ENCODE measurements at places on chromosomes 11 and 22.

DNA sequence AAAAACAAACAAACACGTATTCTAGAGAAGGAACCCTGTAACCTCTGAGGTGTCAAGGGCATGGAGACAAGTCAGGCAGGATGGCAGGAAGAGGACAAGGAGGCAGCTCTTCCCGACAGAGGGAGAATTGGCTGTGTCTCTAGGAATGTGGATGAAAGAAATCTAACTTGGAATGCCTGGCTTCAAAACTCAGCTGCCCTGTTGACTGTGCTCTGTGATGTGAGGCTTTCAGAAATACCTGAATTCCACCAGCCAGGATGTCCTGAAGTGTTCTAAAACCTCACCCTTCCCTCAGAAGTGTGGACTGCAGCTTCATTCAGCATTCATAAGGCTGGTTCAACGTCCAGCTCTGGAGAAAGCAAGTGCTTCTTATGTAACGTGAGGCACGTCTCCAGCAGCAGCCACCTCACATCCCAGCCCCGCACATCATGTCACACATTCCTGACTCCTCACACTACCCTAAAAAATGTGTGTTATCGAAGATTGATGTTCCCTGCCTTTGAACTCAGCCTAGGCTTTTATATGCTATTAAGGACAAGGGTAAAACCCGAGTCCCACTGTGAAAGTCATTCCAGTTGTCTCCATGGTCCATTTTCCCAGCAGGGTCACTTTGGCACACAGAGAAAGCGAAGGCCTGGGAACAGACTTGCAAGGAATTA is 398.9 kb downstream of the ETS1 start:
- no peak for DNase-seq

- no peak for DNase-seq
These were observed 1526.3 kb downstream of the BRD1 start for GRCh38 chr22:48301421-48301820.

GRCh38 chr11:10356161-10356560 is 51.3 kb downstream of the ADM start:
- DNase-seq, result no peak

DNA sequence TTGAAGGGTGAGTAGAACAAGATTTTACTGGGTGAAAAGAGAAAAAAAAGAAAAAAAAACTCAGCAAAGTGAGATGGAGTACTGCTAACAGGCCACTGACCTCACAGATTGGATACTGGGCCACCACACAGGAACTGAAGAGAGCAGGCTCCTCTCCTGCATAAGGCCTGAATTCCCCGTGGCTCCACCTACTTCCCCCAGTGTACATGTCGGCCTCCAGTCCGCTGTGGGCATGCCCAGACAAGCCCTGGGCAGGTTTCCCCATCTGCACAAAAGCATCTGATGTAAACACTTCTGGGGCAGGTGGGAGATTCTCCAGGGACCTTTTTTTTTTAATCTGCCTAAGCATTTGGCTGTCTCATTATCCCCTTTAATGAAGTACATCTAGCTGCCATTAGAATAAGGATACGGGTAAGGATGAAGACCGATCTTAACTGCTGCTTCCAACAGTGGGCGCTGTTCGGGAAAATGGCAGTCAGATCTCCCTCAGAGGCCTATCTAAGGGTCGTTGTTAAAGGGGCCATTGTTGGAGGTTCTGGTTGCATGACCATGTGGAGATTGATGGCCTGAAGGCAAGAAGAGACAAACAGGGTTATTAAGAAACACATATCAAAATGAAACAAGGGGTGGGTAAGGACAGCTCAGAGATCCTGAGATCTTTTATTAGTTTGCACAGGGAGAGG is 48.5 kb downstream of the MS4A13 start:
- DNase-seq, result no peak

- no peak for DNase-seq
These were observed 328.0 kb downstream of the MN1 start for GRCh38 chr22:27473533-27473932.

GRCh38 chr11:46888636-46889035 is 29.7 kb downstream of the LRP4 start:
- no peak for DNase-seq

DNA sequence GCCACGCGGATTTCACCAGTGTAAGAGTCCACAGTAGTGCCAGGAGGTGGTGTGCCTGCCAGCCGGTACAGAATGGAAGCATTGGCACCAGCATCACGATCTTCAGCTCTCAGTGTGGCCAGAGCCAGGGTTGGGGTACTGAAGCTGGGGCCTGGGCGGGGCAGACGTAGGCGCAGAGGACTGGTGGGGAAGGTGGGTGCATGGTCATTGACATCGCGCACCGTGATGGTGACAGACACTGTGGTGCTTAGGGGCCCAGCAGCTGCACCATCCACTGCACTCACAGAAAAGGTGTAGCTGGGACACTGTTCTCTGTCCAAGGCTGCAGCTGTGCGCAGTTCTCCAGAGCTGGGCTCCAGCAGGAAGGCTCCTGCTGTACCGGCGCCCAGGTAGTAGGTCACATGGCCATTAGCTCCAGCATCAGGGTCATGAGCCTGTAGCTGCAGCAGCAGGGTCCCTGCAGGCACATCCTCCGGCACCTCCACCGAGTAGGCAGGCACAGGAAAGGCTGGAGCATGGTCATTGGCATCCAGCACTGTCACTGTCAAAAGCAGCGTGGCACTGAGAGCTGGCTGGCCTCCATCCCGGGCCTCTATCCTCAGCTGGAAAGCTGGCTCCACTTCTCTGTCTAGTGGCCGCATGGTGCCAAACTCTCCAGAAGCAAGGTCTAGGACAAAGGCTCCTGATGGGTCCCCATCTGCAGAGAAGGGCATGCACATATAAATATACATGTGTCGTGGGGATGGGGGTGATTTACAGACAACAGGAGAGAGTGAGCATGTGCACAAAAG is 7.9 kb upstream of the TPP1 start:
- DNase-seq, result no peak

DNA sequence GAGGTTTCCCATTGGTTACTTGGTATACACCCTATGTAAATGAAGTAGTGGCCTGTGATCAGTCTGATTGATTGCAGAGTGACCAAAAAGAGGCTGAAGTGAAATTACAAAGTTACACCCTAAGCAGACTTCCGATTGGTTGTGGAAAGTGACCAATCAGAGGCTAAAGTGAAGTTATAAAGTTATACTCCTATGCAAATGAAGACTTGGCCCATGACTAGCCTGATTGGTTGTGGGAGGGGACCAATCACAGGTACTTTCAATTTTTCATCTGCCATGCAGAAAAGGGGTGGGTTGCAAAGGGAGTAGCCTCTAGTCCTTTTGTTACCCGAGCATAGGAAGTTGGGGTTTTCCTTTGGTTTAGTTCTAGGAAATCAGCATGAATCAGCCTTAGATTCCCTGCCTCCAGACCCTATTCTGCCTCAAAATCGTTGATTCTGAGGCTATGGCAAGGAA is 18.1 kb upstream of the CSTF3 start:
- DNase-seq, result no peak

DNA sequence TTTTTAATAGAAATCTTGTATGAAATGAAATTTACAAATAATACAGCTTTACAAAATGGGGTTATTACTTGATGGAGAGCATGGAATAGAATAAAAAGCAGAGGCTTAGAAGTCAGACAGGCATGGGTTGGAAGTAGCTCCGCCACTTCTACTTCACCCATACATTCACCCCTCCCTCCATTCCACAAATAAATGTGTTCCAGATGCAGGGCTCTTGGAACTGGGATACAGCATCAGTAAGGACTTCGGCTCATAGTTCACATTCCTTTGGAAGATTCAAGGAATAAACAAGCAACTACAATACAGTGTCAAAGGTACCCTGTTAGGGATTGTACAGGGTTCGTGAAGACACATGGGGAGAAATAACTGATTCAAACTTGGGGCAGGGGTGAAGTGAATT is 156.8 kb downstream of the WNT11 start:
- DNase-seq, result no peak

DNA sequence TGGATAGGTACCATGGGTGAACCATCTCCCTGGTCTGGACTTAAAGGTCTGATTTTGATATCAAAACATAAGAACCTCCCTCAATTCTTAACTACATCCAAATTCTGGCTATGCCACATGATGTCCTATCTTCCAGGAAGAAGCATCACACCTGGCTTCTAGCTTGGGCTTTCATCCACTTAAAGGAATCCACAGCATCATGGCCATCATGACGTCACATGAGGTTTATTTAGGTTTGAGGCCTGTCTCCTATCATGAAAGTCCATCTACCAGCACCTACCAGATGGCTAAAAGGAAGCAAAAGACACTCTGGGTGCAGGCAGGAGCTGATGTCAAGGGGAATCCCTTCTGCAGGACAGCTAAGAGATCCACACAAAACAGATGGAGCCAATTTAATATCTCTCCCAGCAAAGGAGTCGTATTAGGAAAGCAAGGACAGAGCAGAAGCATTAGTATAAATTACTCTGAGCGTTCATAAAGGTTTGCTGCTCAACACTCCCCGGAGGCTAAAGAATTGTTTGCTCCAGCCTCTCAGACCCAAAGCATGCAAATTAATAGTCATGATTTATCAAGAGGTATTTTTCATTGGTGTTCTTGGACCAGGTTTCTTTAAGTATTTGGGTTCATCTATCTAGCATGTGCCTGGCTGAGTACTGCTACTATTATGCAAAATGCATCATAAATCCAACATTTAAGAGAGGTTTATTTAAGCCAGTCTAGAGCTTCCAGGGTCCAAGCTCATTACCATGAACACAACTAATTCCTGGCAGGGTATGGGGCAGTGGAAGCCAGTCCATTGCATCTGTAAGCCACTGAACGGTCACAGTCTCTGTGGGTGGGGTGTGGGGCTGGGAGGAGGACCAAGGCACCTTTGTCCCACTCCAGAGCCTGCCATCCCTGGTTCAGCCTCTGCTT is 47.2 kb downstream of the GALNT18 start:
- no peak for DNase-seq

DNA sequence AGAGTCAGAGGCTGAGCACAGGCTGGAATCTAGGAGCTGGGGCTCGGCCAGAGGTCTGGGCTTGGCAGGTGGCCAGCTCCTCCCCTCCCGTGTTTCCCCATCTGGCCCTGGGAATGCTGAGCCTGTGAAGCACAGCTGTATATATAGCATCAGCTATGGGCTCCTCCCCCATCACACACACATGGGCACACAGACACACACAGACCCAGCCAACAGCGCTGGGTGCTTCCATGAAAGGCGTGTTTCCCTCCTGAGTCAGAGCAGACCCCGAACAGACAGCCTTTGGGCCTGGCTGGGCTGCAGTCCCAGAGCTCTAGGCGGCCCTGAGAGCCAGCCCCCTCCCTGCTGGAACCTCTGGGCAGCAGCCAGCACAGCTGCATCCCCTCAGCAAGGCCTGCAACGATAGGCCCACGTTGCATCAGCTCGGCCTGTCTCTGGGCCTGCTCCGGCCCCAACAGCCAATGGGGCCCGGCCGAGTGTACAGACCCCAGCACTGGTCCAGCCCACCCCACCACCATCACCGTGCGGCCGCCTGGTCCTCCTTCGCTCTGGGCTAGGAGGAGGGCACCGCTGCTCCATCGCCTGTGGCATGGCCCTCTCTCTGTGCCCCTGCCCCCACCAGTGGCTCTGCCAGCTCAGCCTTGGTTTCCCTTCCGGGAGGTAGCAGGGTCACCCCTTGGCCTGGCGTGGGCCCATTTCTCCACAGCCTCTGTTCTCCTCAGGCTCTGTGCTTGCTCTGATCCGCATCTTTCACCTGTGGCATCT is 7.6 kb upstream of the SERPINH1 start:
- DNase-seq, result no peak

DNA sequence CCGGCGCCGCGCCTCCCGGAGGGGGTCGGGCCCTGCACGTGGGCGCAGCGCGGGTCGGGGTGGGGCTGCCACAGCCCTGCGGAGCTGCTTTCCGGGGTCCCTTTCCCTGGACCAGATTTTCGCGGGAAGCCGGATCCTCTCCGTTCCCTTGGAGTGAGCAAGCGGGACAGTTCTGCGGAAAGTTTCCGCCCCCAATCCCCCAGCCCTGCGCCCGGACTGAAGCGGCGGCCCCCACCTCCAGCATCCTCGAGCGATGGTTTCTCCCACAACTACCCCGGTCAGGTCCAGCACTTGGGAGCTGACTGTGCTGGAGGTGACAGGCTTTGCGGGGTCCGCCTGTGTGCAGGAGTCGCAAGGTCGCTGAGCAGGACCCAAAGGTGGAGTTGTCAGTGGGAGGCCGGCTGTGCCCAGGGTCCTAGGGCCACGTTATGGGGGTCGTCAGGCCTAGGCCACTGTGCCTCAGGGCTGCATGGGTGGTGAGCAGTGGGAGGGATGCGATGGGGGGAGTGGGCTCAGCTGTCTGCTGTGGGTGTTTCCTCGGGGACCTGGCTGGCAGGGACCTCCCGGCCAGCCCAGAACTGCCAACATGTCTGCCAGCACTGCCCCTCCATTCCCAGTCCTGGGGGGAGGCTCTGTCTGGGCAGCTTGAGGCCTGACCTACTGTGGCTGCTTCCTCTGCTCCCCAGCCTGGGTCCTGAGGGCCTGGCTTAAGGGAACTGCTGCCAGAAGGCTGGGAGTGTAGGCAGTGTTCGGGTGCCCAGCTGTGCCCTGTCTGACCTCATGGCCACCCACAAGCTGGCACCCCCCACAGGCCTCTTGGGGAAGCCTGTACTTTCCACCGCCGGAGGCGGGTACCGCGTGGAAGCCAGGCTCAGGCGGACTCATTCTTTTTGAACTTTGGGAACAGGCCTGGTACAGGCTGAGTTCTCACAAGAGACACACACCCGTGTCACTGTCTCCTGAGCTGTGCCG is 726 bp downstream of the ST3GAL4 start:
- DNase-seq, result no peak

DNA sequence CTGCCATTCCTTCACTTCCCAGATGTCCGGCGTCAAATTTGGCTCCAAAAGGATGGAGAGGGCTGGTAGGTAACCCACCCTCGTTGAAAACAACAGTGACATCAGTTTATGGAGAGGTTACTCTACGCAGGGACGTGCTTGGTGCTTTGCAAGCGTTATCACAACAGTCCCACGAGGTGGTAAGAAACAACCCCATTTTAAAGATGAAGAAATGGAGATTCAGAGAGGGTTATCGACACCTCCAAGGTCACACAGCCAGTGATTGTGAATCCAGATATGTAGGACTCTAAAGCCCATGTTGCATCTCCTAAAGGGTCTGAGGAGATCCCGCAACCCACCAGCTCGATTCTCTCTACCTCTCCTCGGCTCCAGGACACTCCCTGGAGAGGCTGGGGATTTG is 773 bp downstream of the MIAT start:
- DNase-seq, result no peak

DNA sequence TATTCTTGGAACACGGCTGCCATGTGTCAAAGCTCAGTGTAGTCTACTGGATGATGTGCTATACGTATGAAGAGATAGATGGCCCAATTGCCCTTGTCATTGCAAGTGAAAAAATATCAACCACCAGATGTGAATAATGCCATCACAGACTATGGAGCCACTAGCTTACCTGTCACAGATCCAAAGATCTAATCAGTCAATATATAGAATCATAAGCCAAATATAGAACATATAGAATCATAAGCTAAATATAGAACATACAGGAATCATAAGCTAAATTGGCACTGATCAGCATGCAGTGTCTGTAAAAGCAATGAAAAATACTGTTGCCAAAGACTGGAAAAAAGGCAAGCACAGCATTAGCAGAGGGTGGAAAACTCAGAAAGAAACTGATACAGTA is 1656.9 kb upstream of the RAG2 start:
- DNase-seq, result no peak

All from stimulated activated CD4-positive, alpha-beta T cell treated with anti-CD3 and anti-CD28 coated beads, Interleukin-1b, Interleukin-23, amount 100 ng/mL, for 1 hour (primary cell).